ENCODE measurements at places on chromosomes 3 and 15. TPM values are rescaled to one million over a fixed set of nuclear protein-coding genes. Genes with fewer than 3 reads are reported as not detected.

CLDN16 gene
- not detected for total RNA-seq

GRAMD2A gene
- total RNA-seq: not detected

RTP3 gene
- total RNA-seq: not detected

SLC12A1 gene
- total RNA-seq: not detected

LMAN1L gene
- not detected for total RNA-seq

PP2D1 gene
- not detected for total RNA-seq
